ENCODE measurements at places on chromosomes 1 and 21. TPM values are rescaled to one million over a fixed set of nuclear protein-coding genes. Genes with fewer than 3 reads are reported as not detected.

PCNT gene
- 8.5 TPM for polyA plus RNA-seq

TMEM52 gene
- polyA plus RNA-seq: not detected

GRCh38 chr1:225670806-225671733, 18.1 kb upstream of the ENAH start:
- no peaks in the 10 kb centered on the region for H3K36me3 ChIP-seq
- H3K27ac ChIP-seq: no peak overlapping the region
- H3K4me3 ChIP-seq: no peak overlapping the region
- H3K4me1 ChIP-seq: no peaks in the 10 kb centered on the region

DNA sequence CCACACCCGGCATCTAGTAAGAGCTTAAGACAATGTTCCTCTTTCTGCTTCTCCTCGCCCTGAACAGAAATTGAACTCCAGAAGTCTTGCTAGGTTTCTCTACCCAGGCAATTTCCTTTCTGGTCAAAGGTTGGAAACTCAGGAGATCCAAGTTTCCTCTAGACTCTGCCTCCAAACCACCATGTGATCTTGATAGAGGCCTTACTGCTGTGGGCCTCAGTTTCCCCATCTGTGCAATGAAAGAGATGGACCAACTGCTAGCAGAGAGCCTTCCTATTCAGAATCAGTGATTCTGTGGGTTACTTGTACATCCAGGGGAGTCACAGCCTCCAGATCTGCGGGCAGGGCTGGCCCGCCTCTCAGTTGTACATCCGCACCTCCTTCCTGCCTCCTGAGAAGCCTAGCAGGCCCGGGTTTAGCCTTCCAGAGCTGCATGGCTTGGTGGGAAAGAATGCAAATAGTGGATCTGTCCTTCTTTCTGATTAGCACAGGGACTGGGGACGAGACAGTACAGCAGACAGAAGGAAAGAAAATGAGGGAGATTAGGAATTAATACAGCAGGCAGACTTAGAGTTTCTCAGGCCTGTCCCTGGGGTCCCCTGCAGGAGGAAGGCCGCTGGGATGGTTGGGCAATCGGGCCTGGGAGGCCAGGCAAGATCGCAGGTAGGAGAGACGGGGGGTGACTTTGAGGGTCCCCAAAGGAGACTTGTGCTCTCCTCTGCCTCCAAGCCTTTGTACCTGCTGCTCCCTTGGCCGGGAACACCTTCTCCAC, 83.9 kb downstream of the PAX7 start:
- H3K4me3 ChIP-seq: no peak overlapping the region
- H3K4me1 ChIP-seq: no peaks in the 10 kb centered on the region
- DNase-seq: no peak
- no peak overlapping the region for H3K27ac ChIP-seq

GRCh38 chr1:40187399-40187798, 26.2 kb downstream of the RLF start:
- peaks cover 24% of the 10 kb centered on the region for H3K36me3 ChIP-seq
- no peak overlapping the region for H3K4me3 ChIP-seq
- DNase-seq: no peak
- H3K27ac ChIP-seq: peak overlapping the region; percentile 68

DNA sequence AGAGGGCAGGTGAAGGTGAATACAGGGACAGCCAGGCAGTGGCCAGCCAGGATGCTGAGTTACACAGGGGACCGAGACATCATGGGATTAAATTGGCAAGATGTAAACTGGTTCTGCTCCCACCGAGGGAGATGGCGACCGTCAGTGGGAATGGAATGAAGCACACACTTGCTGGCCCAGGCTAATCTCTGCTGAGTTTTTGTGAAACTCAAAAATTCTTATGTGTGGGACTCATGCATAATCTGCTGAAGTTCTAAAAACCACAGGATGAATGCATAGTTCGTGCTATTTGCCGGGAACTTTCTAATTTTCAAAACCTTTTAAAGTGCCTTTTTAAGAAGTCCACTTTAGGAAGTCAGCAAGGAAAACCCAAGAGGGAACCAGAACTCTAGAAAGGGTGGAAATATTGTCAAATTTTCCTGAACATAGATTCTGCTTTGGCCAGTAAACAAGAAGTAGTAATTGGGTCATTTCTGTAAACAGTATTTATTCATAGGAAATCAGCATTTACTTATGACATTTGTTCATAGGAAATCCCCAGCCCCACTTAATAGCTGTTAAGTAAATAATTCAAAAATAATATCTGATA, 85.4 kb upstream of the ROR1 start:
- no peaks in the 10 kb centered on the region for H3K36me3 ChIP-seq
- no peak overlapping the region for H3K27ac ChIP-seq
- H3K4me1 ChIP-seq: no peaks in the 10 kb centered on the region
- no peak overlapping the region for H3K4me3 ChIP-seq

All from CD4-positive, CD25-positive, alpha-beta regulatory T cell (primary cell).